Ovary (tissue), 10 donors: ENCODE measurements at places on chromosomes 6 and 20. TPM values are rescaled to one million over a fixed set of nuclear protein-coding genes. Genes with fewer than 3 reads are reported as not detected.

The SSTR4 gene
- 0.69 TPM for total RNA-seq

The GNMT gene
- 0.57 TPM for total RNA-seq

The TBXT gene
- not detected for total RNA-seq

The PLCB4 gene
- 10.6 TPM for total RNA-seq

The GRM1 gene
- total RNA-seq = 0.11 TPM
